ENCODE measurements at places on chromosomes 13 and 19. TPM values are rescaled to one million over a fixed set of nuclear protein-coding genes. Genes with fewer than 3 reads are reported as not detected.

The NKG7 gene
- polyA plus RNA-seq = 0.59 TPM

The KLF1 gene
- not detected for polyA plus RNA-seq

GRCh38 chr13:21825801-21826200 is 154.9 kb downstream of the FGF9 start:
- DNase-seq = no peak

- no peak for DNase-seq
Measured at GRCh38 chr19:32130332-32130731, 215.1 kb upstream of the ZNF507 start.

DNA sequence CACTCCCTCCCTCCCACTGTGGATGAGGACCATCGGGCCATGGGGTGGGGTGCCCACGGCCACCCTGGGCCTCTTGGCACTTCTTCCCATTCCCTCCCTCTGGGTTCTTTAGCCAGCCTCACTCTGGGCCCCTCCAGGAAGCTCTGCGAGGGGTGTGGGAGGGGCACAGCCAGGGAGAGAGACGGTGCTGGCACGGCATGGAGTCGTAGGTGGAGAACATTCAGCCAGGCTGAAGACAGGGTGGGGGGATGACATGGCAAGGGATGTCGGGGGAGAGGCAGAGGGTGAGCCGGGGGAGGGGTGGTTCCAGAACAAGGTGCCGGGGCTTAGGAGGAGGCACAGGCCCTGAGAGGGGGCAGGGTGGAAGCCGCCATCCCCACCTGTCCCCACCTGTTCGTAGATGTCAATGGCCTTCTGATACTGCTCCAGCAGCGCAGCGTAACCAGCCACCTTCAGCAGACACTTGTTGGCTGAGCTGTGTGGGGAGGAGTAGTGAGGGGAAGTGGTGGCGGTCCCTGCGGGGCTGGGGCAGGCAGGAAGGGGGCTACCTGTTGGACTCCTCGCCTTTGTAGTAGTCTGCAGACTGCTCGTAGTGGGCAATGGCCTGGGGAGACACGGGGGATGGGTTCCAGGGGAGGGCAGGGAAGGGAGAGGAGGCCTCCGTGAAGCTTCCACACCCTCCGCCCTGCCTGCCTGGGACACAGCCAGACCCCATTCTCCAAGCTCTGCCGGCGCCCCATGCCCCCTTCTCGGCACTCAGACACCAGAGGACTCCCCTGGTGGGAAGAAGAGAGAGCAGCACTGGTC is 8.8 kb upstream of the KPTN start:
- DNase-seq = no peak

DNA sequence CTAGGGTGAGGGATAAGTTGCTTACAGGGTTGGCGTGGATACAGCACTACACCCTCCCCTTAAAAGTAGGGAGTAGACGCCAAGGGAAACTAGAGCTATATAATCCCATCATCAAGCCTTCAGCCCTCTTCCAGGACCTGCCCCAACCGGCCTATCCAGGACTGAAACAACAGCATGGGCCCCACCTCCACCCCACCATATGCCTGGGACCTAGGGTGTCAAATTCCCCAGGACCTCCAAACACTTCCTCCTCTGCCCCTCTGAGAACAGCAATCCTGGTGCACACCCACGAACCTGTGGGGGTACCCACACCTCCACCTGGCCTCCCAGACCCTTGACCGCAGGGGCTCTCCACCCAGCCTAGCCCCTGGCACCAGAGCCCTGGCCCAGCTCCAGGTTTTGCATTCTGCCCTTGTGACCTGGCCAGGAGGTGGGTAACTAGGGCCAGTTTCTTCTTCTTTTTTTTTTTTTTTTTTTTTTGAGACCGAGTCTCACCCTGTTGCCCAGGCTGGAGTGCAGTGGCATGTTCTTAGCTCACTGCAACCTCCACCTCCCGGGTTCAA is 1.4 kb upstream of the CYP2F1 start:
- DNase-seq = no peak

DNA sequence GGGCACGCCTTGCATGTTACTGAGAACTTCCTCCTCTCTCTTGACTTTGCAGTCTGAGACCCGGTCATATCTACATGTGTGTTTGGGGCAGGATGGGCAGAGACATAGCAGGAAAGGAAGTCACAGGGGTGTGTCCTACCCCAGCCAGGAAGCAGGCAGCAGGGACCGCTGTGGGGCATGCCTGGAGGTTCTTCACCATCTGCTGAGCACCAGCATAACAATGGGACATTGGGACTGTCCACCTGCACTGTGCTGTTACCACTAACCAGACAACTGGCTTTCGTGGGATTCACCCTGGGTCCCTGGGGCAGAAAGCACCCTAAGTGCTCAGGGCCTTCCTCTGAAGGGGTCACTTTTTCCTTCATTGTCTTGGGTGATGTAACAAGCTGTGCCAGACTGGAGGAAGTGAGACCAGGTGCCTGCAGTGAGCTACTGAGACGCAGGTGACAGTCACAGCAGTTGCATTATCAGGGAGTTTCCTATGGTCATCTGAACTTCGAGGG is 2.6 kb upstream of the HAUS5 start:
- DNase-seq = no peak

DNA sequence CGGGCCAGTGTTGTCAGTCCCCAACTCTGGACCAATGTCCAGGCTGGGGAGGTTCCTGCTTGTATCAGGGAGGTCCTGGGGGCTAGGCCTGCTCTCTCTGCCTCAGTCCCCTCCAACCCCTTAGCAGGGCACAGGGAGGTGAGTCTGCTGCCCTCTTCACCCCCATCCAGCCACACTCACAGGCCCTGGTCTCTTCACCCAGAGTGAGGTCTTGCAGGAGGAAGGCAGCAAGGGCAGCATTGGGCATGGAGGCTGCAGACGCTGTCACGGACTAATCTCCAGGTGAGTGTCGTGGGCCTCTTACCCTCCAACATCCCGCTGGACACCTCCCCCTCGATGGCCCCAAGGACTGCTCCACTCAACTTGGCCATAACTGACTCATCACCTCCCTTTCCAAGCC is 11.9 kb upstream of the SIGLEC11 start:
- DNase-seq = no peak

DNA sequence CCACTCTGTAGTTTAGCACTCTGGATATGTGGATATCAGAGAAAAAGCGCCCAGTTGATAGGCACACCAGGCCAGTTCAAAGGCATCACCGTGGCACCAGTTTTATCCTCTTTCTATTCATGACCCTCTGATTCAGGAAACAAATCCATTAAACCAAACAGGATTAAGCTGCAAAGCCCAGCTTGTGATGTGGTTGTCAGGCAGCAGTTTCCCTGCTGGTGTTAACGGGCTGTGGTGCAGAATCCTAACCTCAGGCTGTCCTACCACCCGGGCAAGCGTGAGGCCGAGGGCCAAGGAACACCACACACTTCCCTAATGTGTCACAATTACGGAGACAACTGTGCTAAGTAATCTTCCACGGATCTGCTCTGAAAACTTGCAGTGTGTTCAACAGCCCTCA is 209.1 kb downstream of the OLFM4 start:
- no peak for DNase-seq

GRCh38 chr19:27779954-27780353 is 1433.0 kb downstream of the UQCRFS1 start:
- DNase-seq = no peak

Measured in aorta (tissue), 5 donors.